ENCODE measurements at places on chromosomes 6 and 20.

DNA sequence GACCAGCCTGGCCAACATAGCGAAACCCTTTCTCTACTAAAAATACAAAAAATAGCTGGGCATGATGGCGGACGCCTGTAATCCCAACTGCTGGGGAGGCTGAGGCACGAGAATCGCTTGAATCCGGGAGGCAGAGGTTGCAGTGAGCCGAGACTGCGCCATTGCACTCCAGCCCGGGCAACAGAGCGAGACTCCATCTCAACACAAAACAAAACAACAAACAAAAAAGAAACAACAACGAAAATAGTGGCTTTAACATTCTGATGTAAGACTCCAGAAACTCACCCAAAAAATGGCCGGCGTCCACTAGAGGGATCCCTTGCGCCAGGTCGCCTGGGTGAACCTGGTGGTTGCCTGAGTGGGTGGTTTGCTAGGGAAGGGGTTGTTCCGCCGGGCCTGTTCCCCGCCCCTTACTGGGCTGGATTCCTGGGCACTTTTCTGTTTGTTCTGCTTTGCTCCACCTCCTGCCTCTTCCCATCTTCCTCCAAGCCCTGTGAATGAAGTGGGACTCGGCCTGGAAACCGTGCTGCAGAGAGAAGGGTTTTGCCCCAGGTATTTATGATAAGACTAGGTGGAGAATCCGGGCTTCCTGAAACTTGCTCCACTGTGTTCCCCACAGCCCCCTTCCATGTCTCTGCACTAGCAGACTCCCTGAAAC lies 1.5 kb downstream of the PABPC1L start:
- DNase-seq, result peak; percentile 31

- no peak for DNase-seq
Measured at GRCh38 chr20:23629017-23629541, 8.7 kb downstream of the CST3 start.

DNA sequence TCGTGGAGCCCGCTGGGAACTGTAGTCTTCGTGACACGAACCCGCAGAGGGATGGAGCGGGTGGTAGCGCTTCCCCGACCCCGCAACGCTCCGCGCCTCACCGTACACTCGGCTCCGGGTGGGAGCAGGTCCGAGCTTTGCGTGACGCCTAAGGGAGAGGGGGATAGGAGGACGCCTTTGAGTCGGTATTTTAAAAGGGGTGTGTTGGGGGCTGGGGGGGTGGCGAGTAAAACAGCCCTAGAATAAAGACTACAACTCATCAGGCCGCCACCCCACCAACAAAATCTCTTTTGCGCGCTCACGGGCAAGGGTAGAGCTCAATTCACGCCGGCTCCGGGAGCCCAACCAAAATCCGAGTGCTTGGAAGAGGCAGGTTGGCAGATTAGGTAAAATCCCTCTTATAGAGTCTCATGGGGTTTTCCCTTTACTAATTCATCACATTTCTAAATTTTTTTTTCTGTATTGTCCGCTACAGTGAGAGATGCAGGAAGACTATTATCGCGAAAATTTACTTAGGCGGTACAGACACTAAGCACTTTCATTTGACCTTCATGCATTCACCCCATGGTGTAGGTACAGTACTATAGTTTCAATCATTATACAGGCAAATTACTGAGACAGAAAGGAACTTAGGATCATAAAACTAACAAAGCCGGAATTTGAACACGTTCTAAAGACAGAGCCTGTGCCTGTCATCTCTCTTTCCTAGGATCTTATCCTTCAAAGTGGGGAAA lies 706 bp upstream of the SNX14 start:
- peak; percentile 16 for DNase-seq

DNA sequence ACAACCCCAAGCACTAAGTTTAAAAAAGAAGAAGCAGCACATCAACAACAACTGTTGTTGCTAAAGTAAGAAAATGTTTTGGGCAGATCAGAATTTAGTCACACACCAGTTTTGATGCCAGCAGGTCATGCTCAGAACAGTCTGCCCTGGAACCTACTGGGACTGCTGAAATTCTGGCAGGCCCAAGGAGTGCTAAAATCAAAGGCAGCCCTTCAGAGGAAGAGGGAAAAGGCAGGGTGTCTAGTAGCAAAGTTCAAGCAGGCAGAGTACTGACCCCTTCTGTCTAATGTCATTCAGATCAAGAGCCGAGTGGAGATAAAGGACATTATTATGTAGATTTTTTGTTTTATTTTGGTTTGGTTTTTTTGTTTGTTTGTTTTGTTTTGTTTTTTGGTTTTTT lies 96.6 kb upstream of the LOC128125822 start:
- DNase-seq, result no peak

- no peak for DNase-seq
Measured at GRCh38 chr6:16939839-16940238, 162.0 kb upstream of the STMND1 start.

DNA sequence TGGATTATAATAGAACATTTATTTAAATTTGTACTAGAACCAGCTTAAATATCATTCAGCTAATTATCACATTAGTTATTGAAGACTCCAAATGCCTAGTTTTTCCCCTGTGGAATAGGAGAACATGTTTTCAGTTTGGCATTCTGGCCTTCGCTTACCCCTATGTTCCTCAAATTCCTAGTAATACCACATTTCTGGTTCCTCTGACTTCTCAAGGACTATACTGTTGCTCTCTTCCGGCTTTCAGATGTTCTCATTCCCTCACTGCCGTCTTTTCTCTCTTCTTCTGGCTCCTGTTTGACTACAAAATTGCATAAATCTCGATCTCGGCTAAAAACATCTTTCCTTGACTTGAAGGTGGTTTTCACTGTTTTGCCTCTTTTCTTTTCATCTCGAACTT lies 71.8 kb upstream of the KHDRBS2 start:
- DNase-seq, result no peak

- DNase-seq, result no peak
Measured at GRCh38 chr6:31121131-31121790, 1.0 kb upstream of the CDSN start.

GRCh38 chr20:8562356-8562755 lies 430.3 kb downstream of the PLCB1 start:
- no peak for DNase-seq

- DNase-seq, result no peak
Measured at GRCh38 chr20:58905236-58905635, 52.7 kb downstream of the GNAS start.

DNA sequence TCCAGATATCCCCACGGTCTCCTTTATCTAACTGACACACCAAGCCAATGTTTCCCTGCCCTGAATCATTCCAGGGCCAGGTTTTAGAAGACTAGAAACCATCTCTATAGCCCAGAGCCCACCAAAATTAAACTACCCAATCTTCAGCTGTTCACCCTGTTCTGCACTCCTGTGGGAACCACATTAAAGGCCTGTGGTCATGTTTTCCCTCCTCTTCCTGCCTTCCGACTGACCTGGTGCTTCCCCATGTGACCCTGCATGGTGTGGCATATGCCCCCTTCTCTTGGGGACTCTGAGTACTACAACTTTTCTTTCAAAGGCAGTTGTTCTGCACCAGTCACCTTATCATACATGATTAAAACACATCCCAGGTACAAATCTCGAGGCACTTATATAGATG lies 155.0 kb downstream of the TMEM200A start:
- DNase-seq, result no peak

DNA sequence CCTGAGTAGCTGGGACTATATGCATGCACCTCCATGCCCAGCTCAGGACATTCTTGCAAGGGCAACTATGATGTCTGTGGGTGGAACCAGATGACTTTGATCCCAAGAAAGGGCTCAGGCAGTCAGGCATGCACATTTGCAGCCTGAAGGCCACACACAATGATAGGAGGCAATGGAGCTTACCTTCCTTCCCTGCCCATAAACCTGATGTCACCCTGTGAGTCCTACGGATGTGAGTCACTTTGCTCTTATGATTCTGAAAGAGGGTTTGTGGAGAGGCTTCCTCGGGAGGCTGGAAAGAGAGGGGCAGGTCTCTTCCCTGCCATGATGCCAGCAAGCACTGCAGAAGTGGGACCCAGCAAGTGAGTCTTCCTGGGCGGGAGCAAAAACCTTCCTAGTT lies 202.4 kb downstream of the LY86 start:
- DNase-seq, result no peak

DNA sequence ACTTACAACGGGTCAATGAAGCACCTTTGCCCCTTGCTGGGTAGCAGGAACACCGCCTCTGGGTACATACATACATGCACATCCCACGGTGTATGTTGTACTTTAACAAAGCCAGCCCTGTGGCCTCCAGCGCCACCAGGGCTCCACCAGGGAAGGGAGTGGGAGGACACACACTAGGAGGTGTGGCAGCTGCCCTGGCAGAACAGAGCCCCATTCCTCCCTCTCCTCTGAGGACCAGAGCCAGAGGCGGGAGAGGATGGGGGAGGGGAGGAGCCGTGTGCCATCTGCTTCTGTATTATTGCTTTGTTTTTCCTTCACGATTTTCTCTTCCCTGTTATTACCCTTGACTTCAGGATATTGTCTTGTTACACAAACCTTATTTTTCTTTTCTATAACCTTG lies 105.8 kb upstream of the TRAF3IP2 start:
- DNase-seq, result no peak

GRCh38 chr6:138230759-138231380 lies 12.6 kb upstream of the PBOV1 start:
- DNase-seq, result no peak

GRCh38 chr6:55281215-55281614 lies 46.1 kb upstream of the GFRAL start:
- no peak for DNase-seq

DNA sequence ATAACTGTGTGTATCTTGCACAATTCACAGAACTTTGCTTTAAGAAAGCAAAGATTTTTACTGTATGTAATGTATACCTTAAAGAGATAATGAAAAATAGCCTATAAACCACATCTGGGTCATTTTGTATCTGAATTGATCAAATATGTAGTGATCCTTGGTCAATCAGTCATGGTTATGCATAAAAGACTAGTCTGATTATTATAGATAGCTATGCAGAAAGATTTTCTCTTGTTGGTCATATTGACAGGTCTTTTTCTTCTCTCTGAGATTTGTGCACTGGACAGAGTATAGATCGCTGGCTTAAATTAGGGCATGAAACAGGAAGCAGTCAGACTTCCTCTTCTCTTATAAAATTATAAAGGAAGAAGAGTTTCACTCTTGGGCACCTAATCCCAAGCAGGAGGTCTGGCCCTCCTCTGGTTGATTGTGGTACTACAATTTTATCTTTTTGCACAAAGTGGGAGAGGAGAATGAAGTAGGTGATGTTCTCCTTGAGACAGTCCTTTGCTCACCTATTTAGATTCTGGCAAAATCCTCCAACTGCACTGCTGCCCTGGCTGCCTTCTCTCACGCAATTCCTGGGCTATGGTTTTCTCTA lies 380.9 kb upstream of the RGS17 start:
- no peak for DNase-seq

DNA sequence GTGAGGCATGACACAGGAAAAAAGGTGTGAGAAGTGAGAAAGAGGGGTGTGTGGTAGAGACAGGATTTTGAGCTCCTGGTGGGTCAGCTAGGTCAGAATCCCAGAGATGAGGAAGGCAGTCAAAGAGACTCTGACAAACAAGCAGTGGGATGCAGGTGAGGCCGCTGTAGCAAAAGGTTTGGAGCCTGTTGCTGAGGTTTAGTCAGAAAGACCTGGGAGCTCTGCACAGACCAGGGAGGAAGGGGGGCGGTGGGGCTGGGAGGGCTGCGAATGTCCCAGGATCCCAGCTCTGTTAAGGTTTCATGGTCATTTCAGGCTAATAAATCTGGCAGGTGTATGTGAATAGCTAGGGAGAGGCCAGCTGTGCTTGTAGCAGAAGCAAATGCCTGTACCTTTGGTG lies 373.9 kb upstream of the SYNCRIP start:
- DNase-seq, result no peak

DNA sequence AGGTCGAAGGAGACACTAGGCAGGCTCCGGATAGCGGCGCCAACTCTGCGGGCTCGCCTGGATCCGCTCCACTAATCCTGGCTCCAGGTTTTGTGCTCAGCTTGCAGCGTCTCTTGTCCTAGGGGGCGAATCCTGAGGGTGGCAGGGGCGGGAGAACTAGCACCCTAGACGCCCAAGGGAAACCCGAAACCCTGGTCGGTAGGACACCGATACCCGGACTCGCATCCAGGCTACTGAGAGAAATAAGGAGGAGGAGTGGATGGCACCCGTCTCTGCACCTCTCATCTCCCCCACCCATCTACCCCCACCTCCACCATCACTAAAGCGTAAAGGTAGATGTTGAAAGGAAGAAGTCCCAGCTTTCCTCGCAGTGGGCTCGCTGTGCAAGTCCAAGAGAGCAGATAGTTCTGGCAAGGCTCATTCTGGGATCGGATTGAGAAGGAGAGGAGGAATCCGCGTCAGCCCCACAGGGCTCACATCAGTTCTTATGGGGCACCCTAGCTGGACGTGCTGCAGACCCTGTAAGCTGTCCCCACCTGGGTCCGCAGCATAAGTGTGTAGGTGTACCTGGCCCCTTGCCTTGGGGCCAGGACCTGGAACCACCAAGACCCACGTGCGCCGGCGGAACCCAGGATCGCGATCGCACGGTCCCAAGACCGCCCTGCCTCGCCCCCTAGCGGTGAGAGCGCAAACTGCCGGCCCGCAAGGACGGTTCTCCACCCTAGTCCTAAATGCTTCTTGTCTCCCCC lies 6.9 kb downstream of the SLC32A1 start:
- DNase-seq, result peak; percentile 64

GRCh38 chr20:6576726-6577125 lies 190.8 kb upstream of the BMP2 start:
- DNase-seq, result no peak

GRCh38 chr6:30691208-30691847 lies 544 bp upstream of the NRM start:
- no peak for DNase-seq

DNA sequence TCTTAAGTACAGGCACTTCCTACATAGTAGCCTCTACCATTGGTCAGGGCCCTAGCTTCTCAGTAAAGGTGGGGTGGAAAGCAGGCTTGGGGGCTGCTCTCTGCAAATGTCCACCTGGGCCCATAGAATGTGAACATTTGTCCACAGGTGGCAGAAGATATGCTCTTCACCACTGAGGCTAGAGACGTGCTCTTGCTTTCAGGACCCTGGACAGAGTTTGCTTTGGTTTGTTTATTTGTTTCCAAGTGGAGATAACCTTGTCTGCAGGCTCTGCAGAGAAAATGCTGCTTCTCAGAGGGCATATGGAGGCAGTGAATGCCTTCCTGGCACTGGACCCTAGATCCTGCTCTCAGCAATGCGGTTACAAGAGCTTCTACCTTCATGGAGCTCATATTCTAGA lies 129.0 kb downstream of the F13A1 start:
- no peak for DNase-seq

All from CD4-positive, alpha-beta T cell treated with Interleukin-6 at 100 ng/mL for 8 hours (primary cell).